ENCODE measurements at places on chromosomes 5 and 9. TPM values are rescaled to one million over a fixed set of nuclear protein-coding genes. Genes with fewer than 3 reads are reported as not detected.

Gene OBP2B
- total RNA-seq = not detected

Gene CAAP1
- total RNA-seq = 13.5 TPM

Gene SLC34A1
- total RNA-seq = not detected

Gene C5orf58
- total RNA-seq = not detected

Gene TNFSF8
- not detected for total RNA-seq

DNA sequence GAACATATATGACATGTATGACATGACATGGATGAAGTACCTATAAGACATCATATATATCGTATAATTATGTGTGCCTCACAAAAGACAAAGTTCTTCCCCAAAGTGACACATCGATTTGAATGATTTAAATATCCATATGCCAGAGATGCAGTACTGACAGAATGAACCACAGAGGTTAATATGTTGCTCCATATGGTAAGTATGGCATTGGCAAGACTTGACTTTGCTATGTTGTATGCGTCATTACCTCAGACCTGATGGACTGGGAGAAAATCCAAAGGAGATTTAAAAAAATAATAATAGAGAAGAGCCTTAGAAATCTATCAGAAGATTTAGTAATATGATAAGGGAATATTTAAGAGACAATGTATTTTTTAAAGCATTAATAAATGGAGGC lies 263.2 kb downstream of the PJA2 start:
- DNase-seq = no peak

Measured in SJSA1 (cell line).